ENCODE measurements at places on chromosomes 3 and 15.

GRCh38 chr15:70053001-70053715 lies 44.6 kb downstream of the TLE3 start:
- H3K4me1 ChIP-seq = no peaks in the 10 kb centered on the region
- no peak for DNase-seq

- no peak overlapping the region for H3K4me3 ChIP-seq
- H3K27me3 ChIP-seq = no peaks in the 10 kb centered on the region
- H3K36me3 ChIP-seq = no peaks in the 10 kb centered on the region
- H3K4me1 ChIP-seq = no peaks in the 10 kb centered on the region
These were observed 291.7 kb upstream of the SATB1 start for GRCh38 chr3:18716821-18717220.

- H3K27ac ChIP-seq = peak overlapping the region; percentile 59
- H3K4me3 ChIP-seq = no peak overlapping the region
- peaks cover 25% of the 10 kb centered on the region for H3K4me1 ChIP-seq
- DNase-seq = peak; percentile 71
These were observed 98.9 kb downstream of the LINGO1 start for GRCh38 chr15:77533578-77534430.

GRCh38 chr3:12884790-12885582 lies 43.6 kb upstream of the RPL32 start:
- H3K27me3 ChIP-seq = no peaks in the 10 kb centered on the region
- no peak overlapping the region for H3K27ac ChIP-seq
- DNase-seq = no peak
- H3K4me3 ChIP-seq = no peak overlapping the region
- peaks cover 8% of the 10 kb centered on the region for H3K4me1 ChIP-seq

DNA sequence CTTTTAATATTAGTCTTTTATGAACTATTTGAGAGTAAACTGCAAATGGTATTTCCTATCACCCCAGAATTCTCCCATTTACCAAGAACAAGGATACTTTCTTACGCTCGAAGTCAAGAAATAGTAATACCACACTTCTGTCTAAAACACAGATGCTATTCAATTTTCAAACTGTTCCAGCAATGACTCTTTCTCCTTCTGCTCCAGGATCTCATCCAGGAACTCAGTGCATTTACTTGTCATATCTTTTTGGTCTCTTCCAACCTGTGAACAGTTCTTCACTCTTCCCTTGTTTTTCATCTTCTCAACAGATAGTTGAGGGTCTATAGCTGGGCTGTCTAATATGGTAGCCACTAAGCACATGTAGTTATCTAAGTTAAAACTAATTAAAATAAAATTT lies 87.1 kb upstream of the GAP43 start:
- no peaks in the 10 kb centered on the region for H3K36me3 ChIP-seq
- no peak overlapping the region for H3K4me3 ChIP-seq
- DNase-seq = no peak
- no peak overlapping the region for H3K27ac ChIP-seq

- DNase-seq = peak; percentile 73
- H3K27ac ChIP-seq = peak overlapping the region; percentile 89
- H3K4me1 ChIP-seq = peaks cover 11% of the 10 kb centered on the region
- H3K36me3 ChIP-seq = peaks cover 17% of the 10 kb centered on the region
- peak overlapping the region; percentile 81 for H3K4me3 ChIP-seq
These were observed 590 bp downstream of the POLR2H start for GRCh38 chr3:184361932-184362667.

DNA sequence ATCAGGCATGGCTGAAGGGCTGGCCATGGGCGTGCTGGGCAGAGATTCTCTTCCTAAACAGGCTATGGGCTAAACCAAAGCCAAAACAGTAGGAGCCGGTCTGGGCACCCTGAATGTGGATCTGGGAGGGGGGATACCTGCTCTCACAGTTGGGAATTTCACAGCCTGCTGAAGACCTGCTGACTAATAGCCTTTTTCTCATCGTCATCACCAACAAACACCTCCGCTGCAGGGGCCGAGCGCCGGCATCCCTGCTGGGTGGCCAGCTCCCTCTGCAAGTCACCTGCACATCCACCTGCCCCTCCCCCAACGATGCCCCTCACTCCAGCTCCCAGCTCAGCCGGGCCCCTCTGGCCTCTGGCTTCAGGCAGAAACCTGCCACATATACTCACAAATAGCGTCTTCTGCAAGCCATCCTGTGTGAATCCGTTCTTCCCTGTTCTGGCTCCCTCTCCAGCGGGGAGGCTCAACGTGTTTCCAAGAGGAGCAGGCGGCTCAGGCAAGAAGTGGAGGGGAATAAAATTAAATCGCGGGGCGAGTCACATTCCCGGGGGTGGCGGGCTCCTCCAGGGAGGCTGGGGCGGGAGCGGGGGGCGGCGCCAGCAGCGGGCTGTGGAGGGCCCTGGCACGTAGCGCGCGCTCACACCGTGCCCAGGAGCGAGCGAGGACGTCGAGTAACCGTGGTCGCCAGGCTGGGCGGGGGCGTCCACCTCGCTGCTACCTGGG lies 466 bp downstream of the IQSEC1 start:
- H3K27ac ChIP-seq = no peak overlapping the region
- no peaks in the 10 kb centered on the region for H3K4me1 ChIP-seq
- H3K27me3 ChIP-seq = peaks cover 53% of the 10 kb centered on the region
- no peak for DNase-seq

- no peaks in the 10 kb centered on the region for H3K27me3 ChIP-seq
- no peaks in the 10 kb centered on the region for H3K36me3 ChIP-seq
- peaks cover 3% of the 10 kb centered on the region for H3K4me1 ChIP-seq
- H3K27ac ChIP-seq = peak overlapping the region; percentile 99
- DNase-seq = peak; percentile 64
These were observed 1.7 kb downstream of the HYAL2 start for GRCh38 chr3:50320853-50321335.

- no peaks in the 10 kb centered on the region for H3K4me1 ChIP-seq
- no peak for DNase-seq
- no peak overlapping the region for H3K27ac ChIP-seq
- H3K36me3 ChIP-seq = no peaks in the 10 kb centered on the region
These were observed 142.6 kb downstream of the PLCL2 start for GRCh38 chr3:17027318-17027717.

DNA sequence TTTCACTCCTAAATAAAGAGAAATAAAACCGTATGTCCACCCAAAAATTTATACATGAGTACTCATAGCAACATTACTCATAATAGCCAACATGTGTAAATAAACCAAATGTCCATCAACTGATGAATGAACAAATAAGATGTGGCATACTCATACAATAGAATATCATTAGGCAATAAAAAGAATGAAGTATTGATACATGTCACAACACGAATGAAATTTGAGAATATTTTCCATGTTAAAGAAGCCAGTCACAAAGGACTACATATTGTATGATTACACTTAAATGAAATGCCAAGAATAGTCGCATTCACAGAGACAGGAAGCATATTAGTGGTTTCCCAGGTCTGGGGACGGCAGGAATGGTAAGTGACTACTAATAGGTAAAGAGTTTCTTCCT lies 869.2 kb downstream of the IGSF11 start:
- no peaks in the 10 kb centered on the region for H3K4me1 ChIP-seq
- H3K36me3 ChIP-seq = no peaks in the 10 kb centered on the region
- H3K27ac ChIP-seq = no peak overlapping the region
- H3K4me3 ChIP-seq = no peak overlapping the region

DNA sequence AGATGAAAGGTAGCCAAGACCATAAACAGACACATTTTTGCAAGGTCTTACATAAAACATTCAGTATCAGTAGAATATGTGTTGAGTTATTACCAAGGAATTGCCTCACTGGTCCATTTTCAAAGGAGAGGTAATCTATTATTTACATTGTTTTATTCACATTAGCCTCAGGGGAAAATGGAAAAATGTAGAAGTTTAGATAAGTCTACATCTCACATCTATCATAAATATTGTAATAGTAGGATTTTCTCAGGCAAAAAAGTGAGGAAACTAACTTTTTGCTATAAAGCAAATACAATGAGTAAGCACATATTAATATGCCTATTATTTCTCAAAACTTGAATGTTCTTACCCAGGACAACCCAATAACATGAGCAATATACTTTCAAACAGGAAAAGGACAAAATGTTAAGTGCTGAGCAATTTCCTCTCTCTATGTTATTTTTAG lies 184.6 kb upstream of the AGTR1 start:
- peak; percentile 3 for DNase-seq
- H3K27me3 ChIP-seq = peaks cover 10% of the 10 kb centered on the region
- H3K27ac ChIP-seq = no peak overlapping the region
- H3K4me1 ChIP-seq = no peaks in the 10 kb centered on the region

GRCh38 chr15:35713733-35714132 lies 167.8 kb upstream of the DPH6 start:
- DNase-seq = no peak
- no peak overlapping the region for H3K4me3 ChIP-seq
- no peak overlapping the region for H3K27ac ChIP-seq
- H3K27me3 ChIP-seq = no peaks in the 10 kb centered on the region

DNA sequence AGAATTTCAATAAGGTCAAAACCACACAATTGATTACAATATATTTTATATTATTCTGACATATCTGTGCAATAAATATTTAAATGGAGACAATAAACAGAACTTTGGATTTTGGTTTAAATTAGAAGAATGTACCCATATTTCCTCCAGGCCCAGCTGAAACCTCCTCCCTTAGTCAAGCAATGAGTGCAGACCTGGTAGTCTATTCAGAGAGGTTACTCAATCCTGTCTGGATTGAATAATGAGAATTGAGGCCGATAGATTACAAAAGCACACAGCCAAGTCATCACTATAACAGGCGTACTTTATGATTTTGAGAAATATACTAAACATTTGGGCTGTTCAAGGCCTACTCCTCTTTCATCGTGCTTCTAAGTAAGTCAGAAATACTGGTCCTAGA lies 114.5 kb upstream of the STRIT1 start:
- no peak overlapping the region for H3K4me3 ChIP-seq
- H3K27ac ChIP-seq = no peak overlapping the region
- no peak for DNase-seq
- H3K4me1 ChIP-seq = no peaks in the 10 kb centered on the region
- no peaks in the 10 kb centered on the region for H3K36me3 ChIP-seq
- no peaks in the 10 kb centered on the region for H3K27me3 ChIP-seq

- DNase-seq = no peak
- H3K27me3 ChIP-seq = peaks cover 3% of the 10 kb centered on the region
- H3K4me1 ChIP-seq = no peaks in the 10 kb centered on the region
- no peaks in the 10 kb centered on the region for H3K36me3 ChIP-seq
- H3K4me3 ChIP-seq = no peak overlapping the region
These were observed 125.1 kb upstream of the STT3B start for GRCh38 chr3:31407665-31408064.

DNA sequence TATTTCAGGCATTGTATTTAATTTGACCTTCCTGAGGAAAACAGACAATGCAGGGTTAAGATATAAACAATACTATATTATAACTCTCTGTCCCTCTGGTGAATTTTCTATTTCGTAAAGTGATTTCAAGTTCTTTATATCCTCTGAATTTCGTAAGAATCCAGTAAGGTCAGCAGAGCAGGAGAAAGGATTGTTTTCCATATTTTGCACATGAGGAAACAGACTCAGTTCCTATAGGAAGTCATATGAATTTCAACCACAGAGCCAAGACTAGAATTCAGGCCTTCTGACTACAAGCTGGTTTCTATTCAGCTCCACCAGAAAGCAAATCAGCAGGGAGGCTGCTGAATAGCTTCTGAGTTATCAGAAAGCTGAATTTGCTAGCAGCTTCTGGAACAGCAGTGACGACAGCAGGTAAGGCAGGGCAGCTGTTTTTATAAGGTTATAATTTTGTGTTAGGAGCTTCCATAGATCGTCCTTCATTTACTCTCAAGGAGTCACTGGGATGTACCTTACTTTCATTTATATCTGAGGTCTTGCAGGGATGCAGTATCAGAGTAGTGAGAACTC lies 11.1 kb upstream of the PLAAT1 start:
- H3K27ac ChIP-seq = no peak overlapping the region
- no peak for DNase-seq
- no peak overlapping the region for H3K4me3 ChIP-seq
- H3K4me1 ChIP-seq = no peaks in the 10 kb centered on the region
- no peaks in the 10 kb centered on the region for H3K36me3 ChIP-seq
- no peaks in the 10 kb centered on the region for H3K27me3 ChIP-seq

DNA sequence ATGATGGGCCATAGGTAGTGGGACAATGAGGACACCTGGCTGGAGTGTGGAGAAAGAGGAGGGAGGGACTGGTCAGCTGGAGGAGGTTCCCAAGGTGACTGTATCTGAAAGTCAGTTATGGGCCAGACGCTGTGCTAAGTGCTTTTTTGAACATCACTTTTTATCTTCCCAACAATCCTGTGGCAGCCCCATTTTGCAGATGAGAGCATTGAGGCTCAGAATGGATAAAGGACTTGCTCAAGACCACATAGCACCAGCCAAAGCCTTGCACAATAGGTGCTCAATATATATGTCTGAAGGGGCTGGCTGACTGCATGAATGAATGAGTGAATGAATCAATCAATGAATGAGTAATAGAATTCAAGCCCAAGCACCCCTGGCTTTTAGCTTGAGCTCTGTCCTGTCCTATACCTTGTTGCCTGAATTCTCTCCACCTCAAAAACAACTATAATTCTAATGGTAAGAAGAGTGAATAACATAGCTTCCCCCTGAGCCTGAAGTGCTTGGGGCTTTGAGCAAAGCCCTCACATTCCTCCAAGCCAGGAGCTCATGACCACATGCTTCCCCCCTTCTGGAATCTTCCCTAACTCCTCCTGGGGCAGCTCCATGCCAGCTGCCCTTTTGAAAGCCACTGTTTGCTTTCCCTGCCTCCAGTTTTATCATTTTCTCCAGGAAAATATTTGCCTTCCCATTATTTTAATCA lies 150.9 kb downstream of the RPLP1 start:
- DNase-seq = no peak
- H3K27ac ChIP-seq = no peak overlapping the region
- no peaks in the 10 kb centered on the region for H3K36me3 ChIP-seq
- no peaks in the 10 kb centered on the region for H3K4me1 ChIP-seq
- H3K4me3 ChIP-seq = no peak overlapping the region

DNA sequence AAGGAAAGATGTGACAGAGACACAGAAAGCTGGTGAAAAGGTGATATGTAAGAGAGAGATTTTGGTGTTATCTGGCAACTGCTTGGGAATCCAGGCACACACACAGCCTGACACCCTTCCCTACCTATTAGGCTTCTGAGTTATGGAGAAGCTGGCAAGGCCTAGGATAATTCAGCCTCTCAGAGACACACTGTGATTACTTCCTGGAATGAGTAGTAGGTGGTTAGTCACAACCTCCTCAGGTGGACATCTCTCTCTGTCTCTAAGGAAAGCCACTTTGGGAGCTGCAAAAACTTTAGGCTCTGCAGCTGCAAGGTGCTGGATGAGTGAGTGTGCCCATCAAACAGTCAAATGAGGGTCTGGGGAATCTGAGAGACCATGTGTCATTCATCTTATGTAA lies 201.9 kb downstream of the PDCD6IP start:
- H3K4me1 ChIP-seq = no peaks in the 10 kb centered on the region
- H3K27ac ChIP-seq = no peak overlapping the region
- no peaks in the 10 kb centered on the region for H3K27me3 ChIP-seq
- no peak overlapping the region for H3K4me3 ChIP-seq

DNA sequence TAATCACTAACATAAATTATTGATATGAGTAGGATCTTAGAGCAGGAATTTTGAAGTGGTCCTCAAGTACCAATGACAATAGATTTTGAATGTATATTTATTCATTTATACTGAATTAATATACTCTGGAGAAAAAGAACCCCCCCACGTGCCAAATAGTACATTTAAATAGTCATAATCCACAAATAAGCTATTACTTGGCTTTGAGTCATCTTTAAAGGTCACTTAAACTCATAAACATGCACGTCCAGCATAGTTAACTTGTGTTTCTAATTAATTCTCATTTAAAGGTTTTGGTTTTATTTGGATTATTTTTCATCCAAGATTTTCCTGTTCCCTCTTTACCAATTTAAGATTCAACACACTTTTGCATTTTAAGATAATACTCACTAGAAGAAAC lies 35.1 kb downstream of the FGF7 start:
- H3K4me3 ChIP-seq = no peak overlapping the region
- peaks cover 28% of the 10 kb centered on the region for H3K27me3 ChIP-seq
- H3K27ac ChIP-seq = no peak overlapping the region
- no peaks in the 10 kb centered on the region for H3K4me1 ChIP-seq
- H3K36me3 ChIP-seq = no peaks in the 10 kb centered on the region
- no peak for DNase-seq

Data from A673 (cell line).